Fibroblast of skin of right biceps (primary cell): ENCODE measurements at places on chromosomes 4 and X.

DNA sequence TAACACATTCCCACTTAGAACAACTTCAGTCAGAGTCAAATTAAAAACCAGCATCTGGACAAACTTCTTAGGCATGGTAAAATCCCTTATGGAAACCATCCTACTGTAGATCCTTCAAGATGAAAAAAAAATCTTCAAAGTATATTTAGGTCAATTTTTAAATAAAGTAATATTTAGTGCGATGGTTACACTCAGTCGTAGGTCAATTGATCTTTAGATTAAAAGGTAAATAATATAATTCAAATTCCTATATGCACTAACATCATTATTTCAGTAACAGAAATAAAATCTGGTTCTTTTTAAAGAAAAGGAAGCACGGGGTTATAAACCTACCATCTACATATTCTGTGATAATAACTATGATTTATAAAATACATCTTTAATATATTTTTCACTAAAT is at the start of gene UGT2A2:
Gene UGT2A2, minus strand, starts transcription at position 101 of the 400 bp plus-strand sequence. Its CDS starts 2 bp downstream, at position 99.
- no peak for DNase-seq

- no peak for DNase-seq
Measured at GRCh38 chr4:62145276-62145675, 945.1 kb downstream of the ADGRL3 start.

GRCh38 chr4:41120297-41121217 is 93.8 kb downstream of the APBB2 start:
- peak; percentile 40 for DNase-seq

GRCh38 chrX:145818186-145819113 is 821 bp downstream of the SLITRK2 start:
- no peak for DNase-seq

DNA sequence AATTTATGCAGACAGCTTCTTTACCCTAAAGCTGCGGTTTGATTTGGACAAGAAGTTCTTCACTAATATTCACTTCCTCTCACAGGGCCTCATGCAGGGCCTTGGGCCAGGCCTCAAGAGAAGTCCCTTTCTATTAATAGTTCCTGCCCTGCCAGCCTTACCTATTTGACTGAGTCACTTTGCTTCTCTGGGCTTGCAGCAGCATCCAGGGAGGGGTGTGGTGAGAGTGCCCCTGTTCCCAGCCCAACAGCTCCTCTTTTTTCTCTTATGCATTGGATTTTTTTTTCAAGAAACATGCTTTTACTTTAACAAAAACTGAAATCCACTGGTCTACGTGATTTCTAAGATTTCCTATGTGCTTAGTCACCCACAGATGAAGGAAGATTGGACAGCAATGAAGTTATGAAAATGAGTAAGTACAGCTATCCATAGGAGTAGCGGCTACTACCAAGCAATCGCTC is 26.7 kb downstream of the FAM156B start:
- DNase-seq, result peak; percentile 68

DNA sequence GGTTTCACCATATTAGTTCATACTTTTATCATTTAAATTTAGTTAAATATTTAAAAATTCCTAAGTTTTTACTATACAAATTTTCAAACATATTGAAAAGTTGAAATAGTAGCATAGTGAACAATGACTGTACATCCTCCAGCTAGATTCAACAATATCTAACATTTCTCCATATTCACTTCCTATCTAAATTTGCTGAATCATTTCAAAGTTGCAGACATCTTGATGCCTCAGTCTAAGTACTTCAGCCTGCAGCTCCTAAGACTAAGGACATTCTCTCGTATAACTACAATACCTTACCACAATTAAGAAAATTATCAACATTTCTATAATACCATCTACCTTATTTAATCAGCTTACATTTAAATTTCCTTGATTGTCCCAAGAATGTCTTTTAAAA is 132.7 kb downstream of the TMEM164 start:
- no peak for DNase-seq

GRCh38 chrX:75596178-75596577 is 73.3 kb upstream of the ZDHHC15 start:
- no peak for DNase-seq

DNA sequence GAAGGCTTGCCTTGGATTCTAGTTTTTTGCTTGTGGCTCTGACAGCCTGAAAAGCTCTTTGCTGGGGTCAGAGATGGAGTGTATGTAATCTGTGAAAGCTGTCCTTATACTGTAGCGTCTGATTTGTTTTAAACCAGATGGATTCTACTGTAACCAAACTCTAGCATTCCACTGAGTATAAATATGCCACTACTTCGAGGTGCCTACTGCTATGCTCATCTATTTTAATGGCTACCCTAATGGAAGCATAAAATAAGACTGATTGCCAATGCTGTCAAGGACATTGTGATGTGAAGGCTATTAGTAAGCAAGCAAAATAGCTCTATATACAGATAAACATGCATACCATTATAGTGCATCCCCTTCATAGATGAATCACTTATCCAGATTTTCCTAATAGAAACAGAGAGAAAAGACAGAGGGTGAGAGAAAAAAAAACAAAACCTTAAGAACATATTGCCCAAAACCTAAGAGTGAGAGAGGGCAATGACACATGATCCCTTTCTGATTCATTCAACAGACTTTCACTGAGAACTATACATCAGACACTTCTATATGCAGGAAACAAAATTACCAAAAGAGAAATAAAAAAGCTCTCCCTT is 1025.8 kb upstream of the LCORL start:
- no peak for DNase-seq

- peak; percentile 16 for DNase-seq
Measured at GRCh38 chr4:91064157-91064853, 937.1 kb downstream of the CCSER1 start.

DNA sequence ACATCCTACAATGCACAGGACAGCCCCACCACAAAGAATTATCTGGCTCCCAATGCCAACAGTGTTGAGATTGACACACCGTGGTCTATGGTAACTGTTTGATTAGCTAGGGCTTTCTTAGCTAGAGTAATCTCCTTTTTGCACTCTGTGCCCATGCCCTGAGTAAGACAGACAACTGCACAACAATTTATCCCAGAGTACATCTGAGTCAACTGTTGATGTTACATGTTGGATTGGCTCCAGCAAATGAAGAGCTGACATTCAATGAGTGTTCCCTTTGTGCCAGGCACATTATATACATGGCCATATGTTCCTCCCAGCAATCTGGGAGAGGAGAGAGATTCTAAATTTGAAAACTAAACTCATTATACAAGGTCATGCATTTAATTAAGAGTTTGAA is 3.9 kb upstream of the FAM9C start:
- peak; percentile 56 for DNase-seq

DNA sequence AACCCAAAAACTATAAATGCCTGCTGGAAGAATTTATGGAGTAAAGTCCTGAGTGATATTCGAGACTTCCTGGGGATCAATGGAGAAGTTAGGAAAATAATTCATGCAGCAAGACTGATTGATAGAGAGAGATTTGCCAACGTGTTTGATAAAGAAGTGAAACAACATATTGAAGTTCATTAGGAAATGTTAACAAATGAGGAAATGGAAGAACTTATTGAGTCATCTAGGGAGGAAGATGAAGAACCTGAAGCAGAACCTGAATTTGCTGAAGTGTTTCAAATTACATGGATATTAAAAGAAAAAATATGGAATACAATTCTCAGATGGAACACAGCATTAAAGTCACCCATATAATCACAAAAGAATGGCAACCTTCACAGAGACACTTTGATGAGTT is 39.0 kb downstream of the DDX60 start:
- no peak for DNase-seq

DNA sequence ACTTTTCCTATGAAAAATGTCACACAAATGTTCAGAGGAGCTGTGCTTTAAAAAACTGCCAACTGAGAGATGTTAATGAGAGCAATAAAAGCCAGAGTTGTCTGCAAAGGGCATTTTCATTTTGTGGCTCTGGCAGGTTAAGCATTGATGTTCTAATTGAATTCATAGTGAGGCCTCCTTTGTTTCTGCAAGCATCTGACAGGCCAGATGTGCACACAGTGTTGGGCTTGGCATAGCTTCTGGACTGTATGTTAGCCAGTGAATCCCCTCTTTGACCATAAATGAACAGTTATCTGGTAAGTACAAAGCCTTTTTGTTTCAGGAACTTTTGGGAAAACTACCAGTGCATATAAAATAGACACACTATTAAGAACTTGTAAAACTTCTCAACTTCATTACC is 81.9 kb downstream of the JADE3 start:
- no peak for DNase-seq

DNA sequence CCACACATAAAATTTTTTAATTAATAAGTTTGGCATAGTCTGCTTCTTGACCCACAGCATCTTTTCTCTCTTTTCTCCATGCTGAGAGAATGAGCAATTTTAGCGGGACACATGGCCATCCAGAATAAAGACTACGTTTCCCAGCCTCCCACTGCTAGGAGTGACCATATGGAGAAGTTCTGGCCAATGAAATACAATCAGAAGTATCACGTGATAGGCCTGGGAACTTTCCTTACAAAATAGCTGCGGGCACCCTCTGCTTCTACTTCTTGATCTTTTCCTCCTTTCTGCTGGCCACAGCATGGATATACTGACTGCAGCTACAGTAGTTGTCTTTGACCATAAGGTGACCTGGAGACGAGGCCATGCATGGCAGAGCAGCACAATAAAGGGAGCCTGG is 348.0 kb downstream of the BCOR start:
- DNase-seq, result no peak

GRCh38 chr4:11480683-11481082 is 52.0 kb upstream of the HS3ST1 start:
- no peak for DNase-seq
